ENCODE measurements at places on chromosomes 4 and X.

GRCh38 chr4:188688956-188689355, 549.7 kb downstream of the TRIML1 start:
- DNase-seq = no peak

DNA sequence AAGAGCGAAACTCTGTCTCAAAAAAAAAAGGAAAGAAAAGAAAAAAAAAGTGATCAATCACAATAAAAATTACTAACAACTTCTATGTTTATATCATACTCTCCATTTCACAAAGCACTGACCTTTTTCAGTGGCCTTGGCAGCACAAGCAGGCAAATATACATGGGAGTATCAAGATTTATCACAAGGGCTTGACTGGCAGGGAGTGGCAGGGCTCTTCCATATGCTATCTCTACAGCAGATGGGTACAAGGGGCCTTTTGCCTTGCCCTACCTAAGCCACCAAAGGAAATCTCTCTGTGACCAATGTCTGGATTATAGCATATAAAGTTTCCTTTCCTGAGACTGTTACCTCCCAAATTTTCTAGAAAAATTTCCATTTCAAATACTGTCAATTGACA, 24.4 kb downstream of the TSPAN5 start:
- DNase-seq = no peak

- no peak for DNase-seq
These were observed 17.7 kb downstream of the FOXR2 start for GRCh38 chrX:55640854-55641253.

DNA sequence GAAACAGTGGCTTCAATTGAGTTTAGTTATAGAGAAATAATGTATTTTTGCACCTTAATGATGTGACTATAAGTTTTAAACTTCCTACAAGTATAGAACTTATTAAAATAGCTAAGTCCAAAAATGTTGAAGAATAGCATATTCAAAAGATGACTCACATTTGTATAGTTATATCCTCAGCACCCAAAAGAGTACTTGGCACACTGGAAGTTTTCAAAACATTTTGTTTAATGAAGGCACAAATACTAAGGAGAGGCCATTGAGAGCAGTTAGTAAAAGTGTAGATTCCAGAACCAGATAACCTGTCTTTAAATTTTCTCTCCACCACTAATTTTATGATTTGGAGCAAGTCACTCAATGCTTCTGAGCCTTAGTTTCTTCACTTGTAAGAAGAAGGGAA, 226.9 kb upstream of the MID1 start:
- no peak for DNase-seq

DNA sequence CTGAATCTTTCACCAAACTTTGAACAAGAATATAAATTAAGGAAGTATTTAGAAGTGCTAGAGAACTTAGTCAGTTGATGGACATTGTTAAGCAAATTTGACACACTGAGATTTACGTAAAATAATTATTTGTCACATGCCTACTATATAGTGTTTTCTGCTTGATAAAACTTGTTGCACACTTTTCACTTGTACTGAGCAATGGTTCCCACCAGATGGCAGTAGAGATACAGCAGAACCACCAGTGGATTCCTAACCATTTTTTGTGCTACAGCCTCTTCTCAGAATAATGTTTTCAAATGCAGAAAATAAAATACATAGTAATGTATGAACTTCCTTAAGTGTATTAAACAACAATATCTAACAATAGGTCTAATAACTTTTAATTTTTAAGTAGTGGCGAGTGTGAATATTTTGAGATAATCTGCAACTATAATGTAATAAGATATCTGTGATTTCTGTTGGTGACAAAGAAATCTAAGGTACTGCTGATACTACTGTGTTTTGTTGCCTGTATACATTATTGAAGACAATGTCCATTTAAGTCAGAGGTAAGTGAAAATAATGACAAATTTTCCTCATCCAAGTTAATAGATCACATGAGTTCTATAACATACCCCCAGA, 81.2 kb downstream of the APOOL start:
- no peak for DNase-seq

GRCh38 chr4:182786991-182787390, 130.2 kb downstream of the DCTD start:
- DNase-seq = no peak

- no peak for DNase-seq
These were observed 11.7 kb downstream of the OTUD5 start for GRCh38 chrX:48945517-48946348.

GRCh38 chr4:25439918-25440477, 62.9 kb downstream of the ANAPC4 start:
- peak; percentile 7 for DNase-seq

- no peak for DNase-seq
These were observed 786.2 kb downstream of the RAB28 start for GRCh38 chr4:12697970-12698369.

GRCh38 chr4:37644962-37645361, 41.2 kb downstream of the RELL1 start:
- DNase-seq = no peak

GRCh38 chr4:151569650-151570049, 160.7 kb downstream of the FHIP1A start:
- DNase-seq = no peak

DNA sequence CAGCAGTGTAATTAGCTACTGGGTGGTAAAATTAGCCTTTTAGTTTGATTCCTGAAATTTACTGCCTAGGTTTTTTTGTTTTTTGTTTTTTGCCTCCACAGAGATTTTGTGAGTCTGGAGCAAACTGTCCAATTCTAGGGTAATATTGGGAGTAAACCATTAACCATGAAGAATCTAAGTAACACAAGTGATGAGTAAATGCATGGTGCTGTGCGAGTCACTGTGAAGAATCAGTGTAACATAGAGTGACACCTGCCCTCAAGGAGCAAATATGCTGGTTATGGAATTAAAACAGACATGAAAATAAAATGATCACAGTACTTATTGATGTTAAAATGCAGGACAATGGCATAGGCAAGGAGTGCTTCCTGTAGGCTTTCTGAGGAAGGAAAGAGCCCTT, 60.1 kb downstream of the LRP2BP start:
- no peak for DNase-seq

DNA sequence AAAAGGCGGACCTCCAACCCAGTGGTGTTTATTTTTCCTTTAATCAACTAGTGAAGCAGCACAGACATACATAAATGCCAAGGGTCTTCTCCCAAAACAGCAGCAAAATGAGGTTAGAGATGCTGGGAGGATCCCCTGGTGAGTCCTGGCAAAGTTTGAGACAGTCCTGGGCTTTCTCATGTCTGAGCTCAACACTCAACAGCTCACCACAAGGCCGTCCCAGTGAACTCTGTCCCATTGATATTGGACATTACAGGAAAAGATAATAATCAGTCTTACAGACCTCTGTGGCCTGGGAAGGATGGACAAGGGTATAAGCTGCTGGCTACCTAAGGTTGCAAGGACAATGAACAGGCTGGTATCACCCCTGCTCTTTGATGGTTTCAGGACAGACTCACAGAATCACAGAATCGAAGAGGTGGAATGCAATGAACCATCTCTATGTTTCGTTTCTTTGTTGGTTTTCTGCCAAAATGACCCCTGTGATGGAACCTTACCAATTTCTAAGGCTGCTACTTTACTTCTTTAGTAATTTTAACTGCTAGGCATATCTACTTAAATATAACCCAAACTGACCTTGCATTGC, 551.8 kb downstream of the RAB28 start:
- no peak for DNase-seq

- DNase-seq = no peak
These were observed 174.8 kb upstream of the GLRA2 start for GRCh38 chrX:14354521-14354920.

DNA sequence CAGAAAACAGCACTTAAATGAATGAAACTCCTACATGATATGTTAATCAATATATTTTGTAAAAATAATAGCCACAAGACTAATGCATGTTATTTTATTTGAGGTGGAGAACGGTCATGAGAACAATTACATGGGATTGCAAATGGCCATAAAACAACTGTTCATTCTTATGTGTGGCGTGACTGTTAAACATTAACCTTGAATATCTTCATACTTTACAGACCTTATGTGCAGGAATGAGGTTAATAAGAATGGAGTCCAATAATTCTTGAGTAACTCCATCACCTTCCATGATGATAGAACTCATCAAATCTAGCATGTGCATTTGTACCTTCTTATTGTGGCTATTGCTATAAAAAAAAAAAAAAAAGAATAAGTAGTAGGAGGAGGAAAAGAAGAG, 55.3 kb downstream of the PDS5A start:
- no peak for DNase-seq

- DNase-seq = no peak
These were observed 33.0 kb upstream of the KIAA0232 start for GRCh38 chr4:6749340-6750171.

DNA sequence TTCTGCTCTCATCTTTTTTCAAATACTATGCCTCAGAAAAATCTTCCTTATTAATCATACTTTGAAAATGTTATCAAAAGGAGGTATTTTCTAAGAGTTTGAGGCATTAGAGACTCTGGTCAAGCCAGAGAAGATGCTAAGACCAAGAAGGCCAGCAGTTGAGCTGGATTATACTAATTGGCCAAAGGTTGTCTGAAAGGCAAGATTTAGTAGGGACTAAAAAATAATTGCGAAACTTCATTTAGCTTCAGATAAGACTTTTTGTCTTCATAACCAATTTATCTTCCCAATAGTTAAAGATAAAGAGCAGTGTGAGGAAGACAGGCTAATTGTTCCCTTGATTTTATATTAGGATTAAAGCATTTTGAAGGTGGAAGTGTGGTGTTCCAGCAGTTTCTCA, 1412.4 kb upstream of the PCDH7 start:
- no peak for DNase-seq

DNA sequence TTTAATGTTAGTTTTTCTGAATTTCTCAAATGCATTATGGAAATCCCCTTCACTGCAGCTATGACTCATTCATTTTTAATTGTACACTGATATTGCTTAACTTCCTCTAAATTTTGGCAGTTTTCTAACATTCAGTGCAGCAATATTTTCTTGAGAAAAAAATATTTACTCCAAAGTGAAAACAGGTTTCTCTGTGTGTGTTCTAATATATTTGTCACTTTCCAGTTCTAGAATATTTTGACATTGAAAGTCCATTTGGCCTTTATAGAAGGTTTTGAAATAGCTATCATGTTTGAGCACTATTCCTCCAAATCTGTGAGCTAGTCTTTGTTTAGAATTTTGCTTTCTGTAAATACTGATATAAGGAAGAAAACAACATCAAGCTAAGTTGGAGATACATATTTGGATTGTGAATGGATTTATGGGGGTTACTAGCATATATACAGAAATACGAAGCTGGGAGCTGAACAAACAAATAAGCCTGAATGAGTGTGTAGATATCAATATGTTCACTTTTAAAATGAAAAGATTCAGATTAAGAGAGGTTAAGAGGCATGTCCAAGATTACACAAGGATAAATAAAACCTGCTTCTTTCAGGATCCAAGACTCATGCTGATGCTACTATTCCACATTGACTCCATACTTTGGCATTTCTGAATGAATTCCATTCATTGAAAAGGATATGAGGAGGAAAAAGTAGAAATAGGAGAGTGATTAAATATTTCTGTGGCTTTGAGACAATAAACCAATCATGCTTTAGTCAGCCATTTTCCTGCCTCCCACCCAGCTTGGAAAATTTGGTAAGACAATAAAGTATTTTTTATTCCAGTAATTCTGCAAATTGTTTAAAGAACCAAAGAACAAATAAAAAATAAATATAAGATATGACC, 57.3 kb upstream of the SLIT2 start:
- no peak for DNase-seq

GRCh38 chr4:102616636-102617035, 115.5 kb downstream of the NFKB1 start:
- no peak for DNase-seq

DNA sequence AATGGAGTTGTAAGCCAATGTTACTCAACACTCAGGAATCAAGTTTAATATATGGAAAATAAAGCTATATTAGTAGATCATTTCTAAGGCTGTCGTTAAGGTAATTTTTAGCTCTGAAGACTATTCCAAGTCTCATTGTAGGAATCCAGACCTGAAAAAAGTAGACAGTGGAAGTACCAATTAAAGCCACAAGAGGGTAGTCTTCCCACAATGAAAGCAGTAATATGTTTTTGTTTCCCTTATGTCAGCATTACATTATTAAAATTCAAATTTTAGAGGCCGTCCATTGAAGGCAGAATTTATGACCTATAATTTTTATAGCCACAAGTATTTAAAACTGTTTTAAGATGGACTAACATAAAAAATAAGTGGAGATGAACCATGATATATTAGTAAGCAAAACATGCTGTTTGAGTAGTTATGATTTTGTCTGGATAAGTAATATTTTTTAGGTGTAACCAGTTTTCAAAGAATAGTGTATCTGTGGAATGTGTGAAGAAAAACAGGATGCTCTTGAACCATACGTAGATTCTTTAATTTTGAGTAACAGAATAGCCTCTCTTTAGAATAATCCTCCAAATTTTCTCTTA, 372.6 kb upstream of the TECRL start:
- no peak for DNase-seq

GRCh38 chr4:174449944-174450785, 72.1 kb downstream of the HPGD start:
- no peak for DNase-seq

DNA sequence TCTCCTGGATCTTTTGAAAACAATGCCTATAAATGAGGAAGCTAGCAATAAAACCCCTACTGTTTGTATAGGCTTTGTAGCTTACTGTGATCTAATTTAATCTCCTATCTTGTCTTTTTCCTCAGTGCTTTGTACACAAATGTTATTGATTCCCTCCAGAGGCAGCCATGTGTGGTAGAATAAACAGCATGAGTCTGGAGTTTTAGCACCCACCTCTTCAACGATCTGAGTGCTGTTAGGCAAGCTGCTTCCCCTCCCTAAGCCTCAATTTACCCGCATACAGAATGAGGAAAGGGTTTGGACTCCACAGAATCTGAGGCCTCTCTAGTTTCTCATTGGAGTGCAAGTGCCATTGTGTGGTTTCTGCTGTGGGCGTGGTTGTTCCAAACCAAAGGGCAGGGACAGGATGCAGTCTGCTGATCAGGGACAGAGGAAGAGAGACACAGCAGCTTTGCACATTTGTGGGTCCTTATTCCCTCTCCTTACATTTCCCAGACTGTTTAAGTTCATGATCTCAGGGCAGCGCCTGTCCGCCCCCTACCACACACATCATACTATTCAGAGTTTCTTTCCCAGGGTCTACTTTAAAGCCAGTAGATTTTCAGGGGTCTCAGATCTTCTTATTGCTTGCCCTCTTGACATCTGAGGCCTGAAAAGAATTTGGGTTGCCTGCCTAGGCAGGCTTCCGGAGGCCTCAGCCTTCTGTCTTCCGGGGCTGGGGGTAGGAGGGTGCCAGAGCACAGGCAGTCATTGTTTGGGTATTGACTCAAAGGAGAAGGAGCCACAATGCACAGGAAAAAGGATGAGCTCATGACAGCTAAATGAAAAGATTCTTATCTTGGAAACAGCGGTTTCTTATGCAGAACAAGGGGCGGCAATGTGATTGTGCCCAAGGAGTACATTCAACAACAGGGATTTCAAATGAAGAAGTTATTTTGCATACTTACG, 114.9 kb upstream of the TEX13D start:
- DNase-seq = no peak

DNA sequence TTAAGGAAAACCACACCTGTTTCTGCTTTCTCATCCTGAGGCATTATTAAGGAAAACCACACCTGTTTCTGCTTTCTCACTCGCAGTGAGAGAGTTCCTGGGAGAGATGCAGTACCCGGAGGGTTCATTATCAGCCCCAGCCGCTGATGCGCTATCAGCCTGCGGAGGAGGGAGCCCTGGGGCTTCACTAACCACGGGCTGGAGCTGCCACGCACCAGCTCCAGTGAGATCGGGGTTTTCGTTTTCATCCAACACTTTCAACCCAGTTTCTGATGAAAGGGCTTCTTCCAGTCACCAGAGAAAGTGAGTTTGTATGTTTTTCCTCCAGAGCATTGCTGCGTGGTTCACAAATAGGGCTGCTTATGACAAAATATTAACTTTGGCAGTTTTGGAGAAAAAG, 93.2 kb upstream of the PRKX start:
- no peak for DNase-seq
